ENCODE measurements at places on chromosomes 3 and 15.
A peak's percentile ranks its signal among the peaks of the same experiment; 100 is the strongest.

DNA sequence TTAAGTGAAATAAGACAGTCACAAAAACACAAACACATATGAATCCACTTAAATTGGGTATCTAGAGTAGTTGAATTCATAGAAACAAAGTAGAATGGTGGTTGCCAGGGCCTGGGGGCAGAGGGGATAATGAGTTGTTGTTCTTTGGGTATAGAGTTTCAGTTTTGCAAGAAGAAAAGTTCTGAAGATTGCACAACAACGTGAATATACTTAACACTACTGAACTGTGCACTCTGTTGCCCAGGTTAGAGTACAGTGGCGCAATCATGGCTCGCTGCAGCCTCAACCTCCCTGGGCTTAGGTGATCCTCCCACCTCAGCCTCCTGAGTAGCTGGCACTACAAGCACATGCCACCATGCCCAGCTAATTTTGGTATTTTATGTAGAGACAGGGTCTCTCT is 14.9 kb downstream of the GRAMD2A start:
- ATAC-seq = peak; percentile 18

GRCh38 chr3:190694335-190695001 is 168.0 kb downstream of the GMNC start:
- no peak for ATAC-seq

DNA sequence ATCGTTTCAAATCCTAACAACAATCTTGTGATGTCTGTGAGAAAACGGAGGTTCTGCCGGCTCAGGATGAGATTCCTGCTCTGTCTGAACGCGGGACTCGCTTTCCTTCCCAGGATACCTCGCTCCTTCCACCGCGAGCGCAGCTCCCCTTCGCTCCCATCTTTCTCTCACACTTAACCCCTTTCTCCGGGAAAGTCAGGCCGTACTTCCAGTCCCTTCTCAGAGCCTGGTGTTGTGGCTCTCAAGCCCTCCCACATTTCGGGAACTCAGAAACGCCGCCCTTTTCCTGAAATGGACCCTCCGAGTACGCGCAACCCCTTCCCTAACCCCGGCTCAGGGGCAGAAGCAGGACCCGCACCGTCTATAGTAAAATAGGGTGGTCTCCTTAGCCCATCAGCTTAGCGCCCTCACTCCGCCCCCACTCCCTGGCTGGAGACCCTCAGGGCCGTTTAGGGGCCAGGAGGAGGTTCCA is 378 bp upstream of the FEM1B start:
- ATAC-seq = peak; percentile 4

DNA sequence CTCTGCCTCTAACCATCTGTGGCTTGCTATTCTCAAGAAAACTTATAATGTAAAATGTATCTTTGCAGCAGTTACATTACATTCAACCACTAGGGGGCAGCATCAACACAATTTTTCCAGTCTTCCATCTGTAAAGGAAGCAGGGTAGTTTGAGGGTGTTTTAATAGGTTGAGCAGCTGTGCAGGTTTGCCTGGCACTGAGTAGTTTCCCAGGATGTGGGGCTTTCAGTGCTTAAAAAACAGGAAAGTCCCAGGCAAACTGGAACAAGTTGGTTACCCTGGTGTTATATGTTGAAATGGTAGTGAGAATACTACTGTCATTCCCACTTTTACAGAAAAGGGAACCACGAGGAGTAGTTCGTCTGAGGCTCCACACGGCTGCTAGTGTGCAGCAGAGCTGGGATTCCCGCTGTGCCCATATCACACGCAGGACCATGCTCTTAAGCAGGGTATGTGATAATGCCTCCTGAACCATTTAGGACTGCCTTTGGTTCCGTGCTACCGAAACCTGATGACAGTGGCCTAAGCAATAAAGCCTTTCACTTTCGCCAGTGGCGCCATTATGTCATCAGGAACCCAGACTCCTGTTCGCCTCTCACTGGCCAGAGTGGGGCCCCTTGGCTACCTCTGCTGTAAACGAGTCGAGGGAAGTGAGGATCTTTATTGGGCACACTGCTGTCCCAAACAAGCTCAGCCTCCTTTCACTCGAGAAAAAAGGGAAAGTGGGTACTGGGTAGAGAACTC is 64.7 kb upstream of the ZBTB38 start:
- ATAC-seq = peak; percentile 24

- ATAC-seq = no peak
Measured at GRCh38 chr3:12558706-12559105, 1.8 kb downstream of the MKRN2 start.

DNA sequence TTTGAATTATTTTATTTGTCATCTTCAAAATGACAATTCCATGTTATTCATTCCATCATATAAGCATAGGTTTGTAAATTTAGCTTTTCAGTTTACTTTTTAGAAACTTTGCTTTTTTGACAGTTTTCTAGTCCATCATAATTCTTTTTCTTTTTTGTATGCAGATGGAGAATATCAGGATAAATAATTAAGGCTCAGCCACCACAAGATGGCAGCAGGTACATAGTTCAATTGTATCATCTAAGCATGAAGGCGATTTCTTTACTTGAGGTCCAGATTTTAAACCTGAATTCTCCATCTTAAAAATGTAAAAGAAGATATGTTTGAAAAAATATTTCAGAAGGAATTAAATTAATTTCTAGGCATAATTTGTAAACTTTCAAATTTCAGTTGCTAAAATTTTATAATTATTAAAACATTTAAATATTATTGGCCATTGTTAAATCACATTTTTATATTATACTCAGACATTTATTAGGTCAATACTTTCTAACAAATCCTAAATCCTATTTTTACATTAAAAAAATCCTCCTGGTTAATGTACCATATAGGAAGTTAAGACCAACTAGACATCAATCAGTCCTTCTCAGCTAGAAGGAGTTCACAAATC is 15.1 kb downstream of the PLSCR5 start:
- no peak for ATAC-seq

DNA sequence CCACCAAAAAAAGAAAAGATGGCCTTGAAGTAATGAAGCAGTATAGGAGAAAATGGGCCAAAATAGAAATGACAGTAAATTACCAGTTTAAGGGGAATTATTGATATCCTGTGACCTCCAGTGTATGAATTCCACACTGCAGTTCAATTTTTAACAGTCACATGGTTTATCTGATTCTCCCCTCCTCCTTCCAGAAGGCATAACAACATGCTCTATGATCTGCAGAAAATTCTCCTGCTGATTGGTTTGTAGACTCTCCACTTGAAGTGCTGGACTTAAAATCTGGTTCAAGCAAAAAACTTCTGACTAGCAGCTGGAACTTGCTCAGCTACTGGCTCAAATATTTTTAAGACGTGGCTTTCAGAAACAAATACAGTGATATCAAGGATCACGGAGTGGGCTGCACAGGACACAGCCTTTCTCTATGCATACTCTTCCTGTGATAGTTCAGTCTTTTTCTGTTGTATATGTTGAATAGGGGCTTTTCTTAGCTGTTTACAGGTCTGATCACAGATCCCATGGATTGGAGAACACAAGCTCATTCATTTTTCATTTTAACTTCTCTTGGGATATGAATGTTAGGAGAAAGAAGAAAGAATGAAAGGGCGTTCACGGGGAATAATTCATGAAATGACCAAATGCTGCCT is 211.5 kb downstream of the LSAMP start:
- no peak for ATAC-seq
